ENCODE measurements at places on chromosomes 1 and 21.

DNA sequence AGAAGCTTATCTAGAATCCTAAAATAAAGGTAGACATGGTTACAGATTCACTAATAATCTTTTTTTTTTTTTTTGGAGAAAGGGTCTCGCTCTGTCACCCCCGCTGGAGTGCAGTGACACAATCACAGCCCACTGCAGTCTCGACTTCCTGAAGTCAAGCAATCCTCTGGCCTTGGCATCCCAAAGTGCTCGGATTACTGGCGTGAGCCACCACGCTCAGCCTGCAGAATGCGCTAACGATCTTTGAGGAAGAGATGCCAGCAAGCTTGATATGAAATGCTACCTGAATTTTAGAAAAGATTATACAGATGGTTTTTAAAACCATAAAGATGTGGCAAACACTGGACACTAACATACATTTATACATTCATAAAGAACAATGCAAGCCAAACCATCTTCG, 4.1 kb upstream of the GNPAT start:
- DNase-seq: no peak

DNA sequence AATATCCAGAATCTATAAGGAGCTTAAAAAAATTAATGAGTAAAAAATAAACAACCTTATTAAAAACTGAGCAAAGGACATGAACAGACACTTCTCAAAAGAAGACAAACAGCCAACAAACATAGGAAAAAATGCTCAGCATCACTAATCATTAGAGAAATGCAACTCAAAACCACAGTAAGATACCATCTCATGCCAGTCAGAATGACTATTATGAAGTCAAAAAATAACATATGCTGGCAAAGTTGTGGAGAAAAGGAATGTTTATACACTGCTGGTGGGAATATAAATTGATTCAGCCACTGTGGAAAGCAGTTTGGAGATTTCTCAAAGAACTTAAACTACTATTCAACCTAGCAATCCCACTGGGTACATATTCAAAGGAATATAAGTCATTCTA, 25.3 kb downstream of the PIGK start:
- DNase-seq: no peak

- DNase-seq: no peak
Observed at GRCh38 chr1:233904633-233905415, at the start of gene SLC35F3. TSS of gene SLC35F3 (plus strand) at chr1:233904676.

DNA sequence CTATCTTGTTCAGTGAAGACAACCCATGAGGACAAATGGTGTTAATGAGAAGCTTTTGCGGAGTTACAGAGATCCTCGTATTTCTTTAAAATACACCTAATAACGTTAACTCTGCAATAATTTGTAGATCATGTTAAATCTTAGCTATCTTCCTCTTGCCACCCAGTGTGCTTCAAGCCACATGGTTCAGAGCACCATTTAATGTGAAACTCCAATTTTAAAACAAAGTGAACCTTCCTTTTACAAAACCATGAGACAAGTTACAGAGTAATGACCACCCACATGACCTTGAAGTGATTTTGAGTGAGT, 1.7 kb upstream of the KCNE2 start:
- no peak for DNase-seq

DNA sequence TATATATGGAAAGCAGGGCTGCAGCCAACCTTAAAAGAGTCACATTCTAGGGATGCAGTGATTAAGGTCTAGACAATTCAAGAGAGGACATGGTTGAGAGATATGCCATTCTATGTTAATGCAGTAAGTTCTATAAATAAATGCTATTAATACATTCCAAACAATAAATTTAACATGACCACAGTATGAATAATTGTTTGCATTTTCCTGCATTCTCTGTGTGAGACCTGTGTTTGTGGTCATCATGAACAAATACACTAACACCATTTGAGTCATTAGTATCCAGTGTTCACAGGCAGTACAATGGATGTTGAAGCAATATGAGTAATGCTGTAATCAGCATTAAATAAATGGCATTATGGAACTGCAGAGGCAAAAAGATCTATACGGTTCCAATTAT, 5.5 kb upstream of the ZRANB2 start:
- no peak for DNase-seq

GRCh38 chr1:212612041-212612961, 3.7 kb downstream of the ATF3 start:
- DNase-seq: no peak

DNA sequence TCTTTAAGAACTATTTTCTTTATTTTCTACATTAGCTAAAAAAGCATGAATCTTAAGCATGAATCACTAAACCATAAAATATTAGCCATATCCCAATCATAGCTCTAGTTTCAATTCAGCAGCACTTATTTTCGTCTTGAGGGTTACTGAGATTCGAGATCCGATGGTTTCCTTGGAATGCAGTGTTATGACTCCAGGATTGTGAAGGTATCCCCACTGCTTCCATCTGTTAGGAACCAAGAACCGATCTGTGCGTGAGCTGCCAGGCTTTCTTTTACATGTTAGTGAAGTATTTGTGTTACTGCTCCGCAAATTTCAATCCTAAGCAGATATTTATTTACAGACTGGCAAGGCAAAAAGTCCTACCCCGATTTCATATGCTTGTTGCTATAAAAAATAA, 18.8 kb downstream of the TNFRSF9 start:
- no peak for DNase-seq

- DNase-seq: no peak
Observed at GRCh38 chr1:26814893-26815292, 11.6 kb upstream of the ZDHHC18 start.

DNA sequence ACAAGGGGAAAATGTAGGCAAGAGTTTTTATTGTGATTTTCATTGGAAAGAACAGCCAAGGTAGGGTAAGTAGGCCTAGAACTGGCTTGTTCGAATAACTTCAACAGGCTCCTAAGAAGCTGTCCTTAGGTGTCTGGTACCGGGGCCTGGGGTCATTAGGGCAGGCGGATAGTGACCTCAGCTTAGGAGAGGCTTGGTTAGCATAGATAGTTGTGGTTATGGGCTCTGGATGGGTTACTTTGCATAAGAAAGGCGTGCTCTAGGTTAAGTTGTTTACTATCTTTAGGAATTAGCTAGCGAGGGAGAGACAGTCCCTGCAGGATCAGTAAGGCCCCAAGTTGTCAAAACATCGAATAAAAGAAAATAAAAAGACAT, 20.7 kb upstream of the HPCAL4 start:
- no peak for DNase-seq

- DNase-seq: no peak
Observed at GRCh38 chr1:195909061-195909460, 699.2 kb downstream of the KCNT2 start.
